GM10248 (cell line): ENCODE measurements at places on chromosomes 5 and 9.

- no peak for DNase-seq
Observed at GRCh38 chr9:96214635-96215034, 87.3 kb downstream of the HSD17B3 start.

GRCh38 chr9:84366683-84367082 is 26.1 kb upstream of the SLC28A3 start:
- no peak for DNase-seq

DNA sequence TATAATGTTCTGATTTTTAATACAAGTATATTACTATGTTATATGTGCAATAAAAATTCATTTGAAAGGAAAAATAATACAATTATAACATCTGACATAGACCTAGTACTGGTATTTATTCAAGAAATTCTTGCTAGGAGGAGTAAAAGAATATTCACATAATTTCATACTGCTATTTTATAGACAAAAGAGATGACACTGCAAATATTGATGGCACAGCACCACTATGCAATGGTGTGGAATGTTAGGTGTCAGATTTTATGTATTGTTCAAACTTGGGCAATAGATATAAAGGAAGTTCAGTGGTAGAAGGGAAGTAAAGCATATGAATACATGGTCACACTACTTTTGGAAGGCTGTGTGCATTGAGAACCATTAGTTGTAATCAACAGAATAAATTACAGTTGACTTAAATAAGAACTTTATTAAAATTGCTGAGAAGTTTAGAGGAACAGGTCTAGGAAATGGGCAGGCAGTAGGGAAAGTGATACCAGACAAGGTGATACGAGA is 143.9 kb downstream of the OR2K2 start:
- DNase-seq: no peak

DNA sequence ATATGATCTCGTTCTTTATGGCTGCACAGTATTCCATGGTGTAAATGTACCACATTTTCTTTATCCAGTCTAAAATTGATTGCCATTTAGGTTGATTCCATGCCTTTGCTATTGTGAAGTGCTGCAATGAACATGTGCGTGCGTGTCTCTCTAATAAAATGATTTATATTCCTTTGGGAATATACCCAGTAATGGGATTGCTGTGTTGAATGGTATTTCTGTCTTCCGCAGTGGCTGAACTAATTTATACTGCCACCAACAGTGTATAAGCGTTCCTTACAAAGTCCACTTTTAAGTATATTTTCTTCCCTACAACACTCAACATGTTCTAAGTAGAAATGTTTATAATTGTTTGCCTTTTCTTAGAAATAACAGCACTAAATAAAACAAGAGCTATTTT is 521.9 kb downstream of the DTWD2 start:
- DNase-seq: no peak

DNA sequence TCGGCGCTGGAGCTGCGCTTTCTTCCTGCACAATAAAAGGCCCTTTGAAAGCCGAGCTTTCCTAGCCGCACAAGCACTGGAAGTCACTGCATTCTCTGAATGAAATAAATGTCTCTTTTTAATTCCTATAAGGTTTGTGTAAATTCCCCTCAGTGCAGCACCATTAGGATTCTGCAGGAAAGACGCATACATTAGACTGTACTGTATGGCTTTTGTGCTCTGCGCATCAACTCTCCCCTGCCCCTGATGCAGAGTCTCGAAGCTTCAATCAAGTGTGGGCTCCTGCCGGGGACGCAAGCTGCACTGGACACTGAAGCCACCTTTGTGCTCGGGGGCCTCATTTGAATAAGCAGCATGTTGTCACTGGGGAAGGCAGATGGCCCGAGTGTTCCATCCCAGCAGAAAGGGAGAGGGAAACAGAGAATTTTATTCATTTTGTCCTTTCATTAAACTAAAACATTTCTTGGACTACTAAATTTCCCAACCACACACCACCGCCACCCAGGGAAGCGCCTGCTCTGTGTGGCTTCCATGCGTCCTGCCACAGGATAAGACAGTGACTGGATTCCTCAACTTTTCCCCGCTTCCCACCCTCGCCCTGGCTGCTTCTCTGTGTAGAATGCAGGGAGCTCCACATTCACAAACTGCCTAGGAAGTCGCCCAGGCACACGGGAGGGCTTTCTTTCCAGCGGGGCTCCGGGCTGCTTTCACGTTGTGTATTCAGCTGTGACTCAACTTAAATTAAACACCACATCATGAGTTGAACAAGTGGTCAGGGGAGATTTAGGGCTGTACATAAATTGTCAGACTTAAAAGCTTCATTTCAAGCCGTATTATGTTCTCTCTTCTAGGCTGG is 635.4 kb downstream of the IRX1 start:
- DNase-seq: no peak

DNA sequence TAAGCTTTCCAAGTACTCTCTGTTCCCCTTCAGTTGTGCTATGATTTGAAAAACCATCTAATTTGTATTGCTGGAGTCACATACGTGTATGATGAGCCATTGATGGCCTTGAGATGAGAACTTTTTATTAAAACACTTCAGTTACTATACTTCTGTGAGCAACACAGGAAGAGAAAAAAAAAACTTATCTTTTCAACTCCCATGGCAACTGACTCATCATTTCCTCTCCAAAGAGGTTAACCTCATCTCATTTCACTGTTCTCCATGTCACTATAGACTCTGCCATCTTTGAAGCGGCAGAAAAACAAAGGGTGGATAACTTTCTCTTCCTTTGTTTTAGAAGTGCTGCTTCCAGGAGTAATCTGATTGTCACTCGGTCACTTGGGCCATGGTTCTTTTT is 104.3 kb upstream of the PCSK1 start:
- DNase-seq: no peak

GRCh38 chr5:57750282-57750681 is 267.7 kb upstream of the ACTBL2 start:
- no peak for DNase-seq

DNA sequence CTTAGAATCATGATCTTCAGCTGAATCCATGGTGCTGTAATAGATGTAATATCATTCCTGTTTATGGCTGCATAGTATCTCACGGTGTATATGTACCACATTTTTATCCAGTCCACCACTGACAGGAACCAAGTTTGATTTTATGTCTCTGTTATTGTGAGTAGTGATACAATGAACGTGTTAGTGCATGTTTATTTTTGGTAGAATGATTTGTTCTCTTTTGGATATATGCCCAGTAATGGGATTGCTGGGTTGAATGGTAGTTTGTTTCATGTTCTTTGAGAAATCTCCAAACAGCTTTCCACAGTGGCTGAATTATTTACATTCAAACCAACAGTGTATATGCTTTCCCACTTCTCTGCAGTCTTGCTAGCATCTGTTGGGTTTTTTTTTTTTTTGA is 175.1 kb upstream of the CDH10 start:
- no peak for DNase-seq

DNA sequence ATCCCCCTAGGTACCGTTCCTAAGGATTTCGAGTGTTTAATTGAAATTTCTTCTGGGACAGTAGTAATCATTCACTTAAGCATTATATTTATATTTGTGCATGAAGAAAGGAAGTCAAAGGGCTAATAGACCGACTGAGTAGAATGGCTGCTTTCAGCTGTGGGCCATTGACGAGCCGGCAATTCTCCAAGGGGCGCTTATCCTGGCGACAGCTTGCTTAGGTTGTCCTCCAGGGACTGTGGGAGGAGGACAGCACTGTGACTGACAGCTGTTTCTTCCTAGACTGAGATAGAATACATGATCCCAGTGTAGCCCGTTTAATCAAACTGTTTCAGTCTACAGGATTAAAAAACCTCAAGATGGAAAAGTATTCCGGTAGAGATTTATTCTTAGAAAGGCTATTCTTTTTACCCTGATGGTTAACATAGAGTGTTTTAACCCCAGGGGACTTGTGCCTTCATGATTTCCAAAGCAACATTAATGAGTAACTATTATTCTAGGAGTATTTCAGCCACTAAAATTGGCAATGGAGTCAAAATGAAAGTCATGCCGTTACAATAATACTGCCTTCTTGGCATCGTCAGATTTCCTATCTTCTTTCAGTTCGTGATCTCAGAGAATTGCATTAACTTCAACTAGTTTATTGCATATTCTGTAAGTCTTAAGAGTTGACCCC is 943.1 kb upstream of the WWC1 start:
- no peak for DNase-seq

- no peak for DNase-seq
Observed at GRCh38 chr9:89786655-89787054, 181.8 kb downstream of the GADD45G start.

- no peak for DNase-seq
Observed at GRCh38 chr5:16906255-16906654, 29.8 kb downstream of the MYO10 start.

DNA sequence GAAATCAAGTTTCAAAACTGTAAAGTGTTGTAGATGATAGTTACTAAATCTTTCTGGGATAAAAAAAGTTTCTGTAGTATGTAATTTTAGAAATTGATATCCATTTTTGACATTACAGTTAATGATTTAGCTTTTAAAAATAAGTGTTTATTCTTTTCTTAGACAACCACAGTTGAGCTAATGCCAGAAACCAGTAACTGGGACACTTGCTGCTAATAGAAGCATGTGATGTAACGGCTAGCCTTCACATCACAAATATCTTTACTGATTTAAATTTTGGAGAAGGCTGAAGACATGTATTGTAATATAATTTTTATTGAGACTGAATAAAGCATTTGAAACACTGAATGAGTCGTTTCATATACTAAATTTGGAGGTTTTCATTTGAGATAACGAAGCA is 18.8 kb downstream of the CSNK1G3 start:
- no peak for DNase-seq

- no peak for DNase-seq
Observed at GRCh38 chr9:94904806-94905205, 178.3 kb downstream of the AOPEP start.

DNA sequence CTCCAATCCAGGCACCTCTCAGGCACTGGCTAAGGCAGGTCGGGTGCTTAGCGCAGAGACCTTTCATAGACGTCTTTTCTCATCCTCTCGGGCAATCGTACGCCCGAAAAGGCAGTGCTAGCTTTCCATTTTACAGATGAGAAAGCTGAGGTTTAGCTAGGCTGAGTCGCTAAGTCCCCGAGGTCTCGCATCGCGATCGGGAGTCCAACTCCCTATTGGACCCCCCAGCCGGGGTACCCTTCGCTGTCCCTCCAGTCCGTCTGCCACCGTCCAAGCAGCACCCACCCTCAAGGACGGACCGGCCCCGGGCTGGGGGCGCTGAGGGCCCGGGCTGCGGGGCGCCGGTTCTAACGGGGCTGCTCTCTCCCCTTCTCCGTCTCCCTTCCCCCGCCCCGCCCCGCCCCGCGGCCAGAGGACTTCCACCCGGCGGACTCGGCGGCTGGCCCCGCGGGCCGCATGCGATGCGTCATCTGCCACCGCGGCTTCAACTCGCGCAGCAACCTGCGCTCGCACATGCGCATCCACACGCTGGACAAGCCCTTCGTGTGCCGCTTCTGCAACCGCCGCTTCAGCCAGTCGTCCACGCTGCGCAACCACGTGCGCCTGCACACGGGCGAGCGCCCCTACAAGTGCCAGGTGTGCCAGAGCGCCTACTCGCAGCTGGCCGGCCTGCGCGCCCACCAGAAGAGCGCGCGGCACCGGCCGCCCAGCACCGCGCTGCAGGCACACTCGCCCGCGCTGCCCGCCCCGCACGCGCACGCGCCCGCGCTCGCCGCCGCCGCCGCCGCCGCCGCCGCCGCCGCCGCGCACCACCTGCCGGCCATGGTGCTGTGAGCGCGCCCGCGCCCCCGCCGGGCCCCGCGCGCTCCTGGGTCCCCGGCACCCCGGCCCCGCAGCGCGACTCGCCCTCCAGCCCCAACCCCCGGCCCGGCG is 12.5 kb upstream of the EXOSC2 start:
- DNase-seq: peak; percentile 75

DNA sequence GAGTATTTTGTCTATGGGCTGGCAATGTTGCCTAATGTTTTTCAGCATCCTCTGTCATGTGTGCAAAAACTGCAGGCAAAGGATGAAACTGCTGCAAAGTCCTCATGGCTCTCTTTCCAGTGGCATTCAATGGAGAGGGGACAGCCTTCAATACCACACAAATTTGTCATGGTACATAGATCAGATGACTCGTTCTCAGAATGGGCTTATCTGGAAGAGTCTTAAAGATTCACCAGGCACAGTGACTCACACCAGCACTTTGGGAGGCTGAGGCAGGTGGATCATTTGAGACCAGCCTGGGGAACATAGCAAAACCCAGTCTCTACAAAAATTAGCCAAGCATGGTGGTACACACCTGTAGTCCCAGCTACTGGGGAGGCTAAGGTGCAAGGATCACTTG is 5.3 kb downstream of the CDKN2AIPNL start:
- no peak for DNase-seq
